Uterus (tissue), 4 donors: ENCODE measurements at places on chromosomes 5 and 9. TPM values are rescaled to one million over a fixed set of nuclear protein-coding genes. Genes with fewer than 3 reads are reported as not detected.
A peak's percentile ranks its signal among the peaks of the same experiment; 100 is the strongest.

DNA sequence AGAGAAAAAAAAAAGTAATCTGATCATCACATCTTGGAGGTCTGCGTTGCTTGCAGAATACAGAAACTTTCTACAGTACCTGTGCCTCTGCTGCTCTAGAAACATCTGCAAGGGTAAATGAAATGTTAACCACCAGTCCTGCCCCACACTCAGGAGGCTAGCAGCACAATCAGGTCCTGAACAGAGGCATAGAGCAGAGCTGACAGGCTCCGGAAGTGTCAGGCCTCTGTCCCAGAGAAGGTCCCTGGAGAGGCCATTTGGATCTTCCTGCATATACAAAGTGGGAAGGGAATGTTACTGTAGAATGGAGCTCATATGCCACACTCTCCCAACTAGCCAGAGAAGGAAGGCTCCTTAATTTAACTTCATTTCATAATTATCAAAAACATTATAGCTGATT lies 7.2 kb downstream of the NRG2 start:
- no peaks in the 10 kb centered on the region for H3K27me3 ChIP-seq
- no peak overlapping the region for H3K4me3 ChIP-seq
- no peak overlapping the region for H3K27ac ChIP-seq

DNA sequence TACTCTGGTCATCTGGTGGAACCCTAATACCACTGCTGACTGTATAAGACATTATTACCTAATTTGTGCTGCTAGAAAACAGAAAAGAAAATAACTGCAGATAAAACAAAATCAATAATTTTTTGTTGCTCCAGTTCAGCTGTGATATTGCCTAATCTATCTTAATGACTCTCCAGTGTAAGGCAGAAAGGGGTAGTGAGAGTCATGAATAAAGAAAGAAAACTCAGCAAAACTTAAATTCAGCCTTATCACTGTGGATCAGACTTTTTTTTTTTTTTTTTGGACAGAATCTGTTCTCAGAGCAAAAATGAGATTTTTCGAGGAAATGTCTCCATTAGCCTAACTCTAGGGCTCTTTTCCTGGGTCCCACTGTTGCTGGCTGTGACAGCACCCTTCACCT lies 1.1 kb upstream of the DOCK2 start:
- DNase-seq = no peak
- no peaks in the 10 kb centered on the region for H3K27me3 ChIP-seq
- H3K4me3 ChIP-seq = no peak overlapping the region
- no peak overlapping the region for H3K27ac ChIP-seq
- H3K36me3 ChIP-seq = no peaks in the 10 kb centered on the region

The GARIN3 gene
- not detected for total RNA-seq

DNA sequence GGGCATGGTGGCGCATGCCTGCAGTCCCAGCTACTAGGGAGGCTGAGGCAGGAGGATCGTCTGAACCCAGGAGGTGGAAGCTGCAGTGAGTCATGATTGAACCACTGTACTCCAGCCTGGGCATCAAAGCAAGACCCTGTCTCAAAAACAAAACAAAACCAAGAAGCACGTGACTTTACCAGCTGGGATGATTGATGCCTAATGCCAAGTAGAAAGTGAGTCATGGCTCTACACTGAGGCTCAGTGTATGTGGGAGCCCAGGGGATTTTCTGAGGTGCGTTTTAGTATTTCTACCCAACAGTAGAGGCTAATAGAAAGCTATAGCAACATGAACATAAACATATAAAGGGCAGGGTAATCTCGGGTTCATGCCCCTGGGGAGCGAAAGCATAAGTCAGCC lies 13.9 kb upstream of the BRD3OS start:
- no peak overlapping the region for H3K27ac ChIP-seq
- no peaks in the 10 kb centered on the region for H3K27me3 ChIP-seq
- no peak for DNase-seq
- no peaks in the 10 kb centered on the region for H3K4me1 ChIP-seq
- no peaks in the 10 kb centered on the region for H3K36me3 ChIP-seq

DNA sequence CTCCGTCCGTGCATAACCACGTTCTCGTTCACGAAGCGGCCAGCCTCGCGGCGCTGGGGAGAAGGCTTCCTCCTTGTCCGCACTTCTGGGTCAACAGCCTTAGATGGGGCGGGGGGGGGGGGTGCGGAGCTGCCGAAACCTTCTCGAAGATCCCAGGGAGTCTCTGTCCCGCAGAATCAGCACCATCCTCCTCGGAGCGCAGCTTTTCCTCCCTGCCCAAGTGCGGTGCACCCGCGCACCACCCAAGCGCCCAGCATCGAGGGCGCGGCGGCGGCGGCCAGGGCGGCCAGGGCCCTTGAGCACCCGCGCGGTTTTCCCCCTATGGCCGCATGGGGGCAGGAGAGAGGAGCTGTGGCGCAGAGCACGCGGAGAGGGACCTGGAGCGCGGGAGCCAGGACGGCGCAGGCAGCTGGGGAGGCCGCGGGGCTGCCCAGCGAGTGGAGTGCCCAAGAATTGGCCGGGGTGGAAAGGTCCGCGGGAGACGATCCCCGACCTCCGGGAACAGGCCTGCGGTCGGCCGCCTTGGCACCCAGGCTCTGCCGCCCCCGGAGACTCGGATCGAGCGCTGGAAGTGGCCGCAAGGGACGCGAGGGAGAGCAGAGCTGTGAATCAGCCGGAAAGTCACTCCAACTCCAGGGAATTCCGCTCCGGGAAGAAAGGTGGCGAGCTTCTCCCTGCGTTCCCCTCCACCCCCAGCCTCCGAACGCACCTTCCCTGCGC lies 43.1 kb downstream of the TMEM174 start:
- no peaks in the 10 kb centered on the region for H3K4me1 ChIP-seq
- H3K27me3 ChIP-seq = peaks cover 34% of the 10 kb centered on the region
- DNase-seq = peak; percentile 72
- H3K27ac ChIP-seq = no peak overlapping the region
- H3K4me3 ChIP-seq = peak overlapping the region; percentile 37

The FBXL7 gene
- total RNA-seq = 26.6 TPM

The TMEM267 gene
- 20.0 TPM for total RNA-seq

DNA sequence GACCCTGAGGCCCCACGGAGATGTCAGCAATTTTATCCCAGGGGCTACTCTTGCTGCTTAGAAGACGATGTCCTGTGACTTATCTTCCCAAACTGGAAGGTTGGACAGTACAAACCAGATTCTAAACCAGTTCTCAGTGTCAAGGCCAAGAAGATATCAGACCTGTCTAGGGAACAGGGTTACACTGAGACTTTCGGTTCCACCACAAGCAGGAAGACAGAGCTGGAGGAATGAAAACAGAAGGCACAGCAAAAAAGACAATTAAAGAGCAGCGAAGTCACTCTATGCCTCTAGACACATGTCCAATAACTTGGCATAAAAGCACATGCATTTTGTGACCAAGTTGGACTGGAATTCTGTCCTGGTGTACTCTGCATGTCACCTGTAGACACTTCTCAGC lies 73.4 kb upstream of the TMEM252 start:
- no peak for DNase-seq
- no peak overlapping the region for H3K4me3 ChIP-seq
- no peaks in the 10 kb centered on the region for H3K4me1 ChIP-seq
- no peak overlapping the region for H3K27ac ChIP-seq
- H3K27me3 ChIP-seq = no peaks in the 10 kb centered on the region

GRCh38 chr9:127078336-127078735 lies 44.1 kb downstream of the ANGPTL2 start:
- DNase-seq = peak; percentile 10
- H3K4me3 ChIP-seq = no peak overlapping the region
- H3K27me3 ChIP-seq = no peaks in the 10 kb centered on the region
- no peaks in the 10 kb centered on the region for H3K36me3 ChIP-seq
- peaks cover 6% of the 10 kb centered on the region for H3K4me1 ChIP-seq

The ACTBL2 gene
- not detected for total RNA-seq

DNA sequence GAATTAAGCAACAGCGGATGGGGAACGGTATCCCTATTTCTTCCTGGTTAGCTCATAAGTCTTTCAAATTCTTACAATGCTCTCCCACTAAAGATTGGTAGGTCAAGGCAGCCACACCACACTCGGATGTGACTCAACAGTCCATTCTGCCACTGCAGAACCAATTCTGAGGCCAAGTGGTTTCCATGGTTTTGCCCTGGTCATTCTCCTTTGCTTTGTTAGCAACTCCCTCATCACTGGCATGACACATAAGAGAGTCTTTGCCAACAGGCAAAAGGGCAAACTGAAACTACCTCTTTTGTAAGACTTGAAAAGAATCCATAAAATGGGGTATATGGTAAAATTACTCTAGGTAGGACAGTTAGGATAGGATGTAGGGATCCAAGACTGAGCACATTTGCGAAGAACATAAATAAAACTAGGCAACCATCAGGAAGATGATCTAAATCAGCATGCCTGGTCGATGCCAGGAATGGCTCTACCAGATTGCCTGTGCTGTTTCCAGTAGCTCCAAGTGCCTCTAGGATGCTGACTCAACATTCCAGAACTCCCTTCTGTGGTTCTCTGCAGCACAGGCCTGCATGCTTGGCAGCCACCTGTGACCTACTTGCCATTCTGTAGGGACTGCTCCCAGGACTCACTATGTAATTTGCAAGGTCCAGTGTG lies 105.4 kb downstream of the DCP2 start:
- H3K27ac ChIP-seq = no peak overlapping the region
- no peaks in the 10 kb centered on the region for H3K36me3 ChIP-seq
- no peak for DNase-seq
- H3K4me1 ChIP-seq = no peaks in the 10 kb centered on the region
- H3K27me3 ChIP-seq = no peaks in the 10 kb centered on the region

The BTNL3 gene
- not detected for total RNA-seq

- H3K36me3 ChIP-seq = no peaks in the 10 kb centered on the region
- no peaks in the 10 kb centered on the region for H3K27me3 ChIP-seq
- no peak overlapping the region for H3K27ac ChIP-seq
- H3K4me1 ChIP-seq = peaks cover 14% of the 10 kb centered on the region
- DNase-seq = no peak
These were observed 9.0 kb downstream of the COL5A1 start for GRCh38 chr9:134650431-134651190.

DNA sequence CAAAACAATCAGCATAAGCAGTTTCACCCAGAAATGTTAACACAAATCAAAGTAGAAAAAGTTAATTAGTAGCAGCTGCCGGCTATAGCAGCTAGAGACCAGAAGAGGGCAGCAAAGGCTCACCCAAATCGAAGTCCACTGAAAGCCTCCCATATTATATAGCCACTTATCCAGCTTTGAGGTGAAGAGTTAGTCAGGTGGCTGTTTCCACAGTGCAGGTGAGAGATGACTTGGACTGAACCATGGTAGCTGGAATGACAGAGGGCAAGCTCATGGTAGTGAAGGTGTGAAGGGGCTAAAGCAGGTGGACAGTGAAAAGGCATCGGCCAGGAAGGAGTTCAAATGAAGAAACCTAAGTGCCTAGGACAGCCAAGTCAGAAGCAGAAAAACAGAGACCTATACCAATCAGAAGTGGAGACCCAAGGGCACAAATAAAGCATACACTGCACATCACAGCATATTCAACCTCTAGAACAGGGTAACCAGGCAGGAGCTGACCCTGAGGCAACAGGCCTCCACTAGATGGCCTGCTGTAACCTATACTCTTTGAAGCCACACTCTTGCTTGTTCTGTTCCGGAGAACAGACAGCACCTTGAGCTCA lies 7.2 kb upstream of the RNF38 start:
- H3K4me3 ChIP-seq = no peak overlapping the region
- H3K27me3 ChIP-seq = no peaks in the 10 kb centered on the region
- no peak overlapping the region for H3K27ac ChIP-seq
- no peaks in the 10 kb centered on the region for H3K4me1 ChIP-seq
- no peaks in the 10 kb centered on the region for H3K36me3 ChIP-seq
- DNase-seq = peak; percentile 56

The IL17B gene
- total RNA-seq = not detected
